ENCODE measurements at places on chromosomes 13 and 19. TPM values are rescaled to one million over a fixed set of nuclear protein-coding genes. Genes with fewer than 3 reads are reported as not detected.

Gene CEACAM4
- 1.6 TPM for total RNA-seq

Gene CEBPA
- total RNA-seq = 4.2 TPM

Gene PSG3
- total RNA-seq = not detected

Gene ZNF543
- total RNA-seq = 7.2 TPM

Gene SACS
- 5.9 TPM for total RNA-seq

Gene ANKRD24
- 3.2 TPM for total RNA-seq

Gene HPN
- 0.95 TPM for total RNA-seq

Gene FPR2
- not detected for total RNA-seq

GRCh38 chr13:113845723-113846635 is 17.9 kb downstream of the GAS6 start:
- DNase-seq = peak; percentile 13

DNA sequence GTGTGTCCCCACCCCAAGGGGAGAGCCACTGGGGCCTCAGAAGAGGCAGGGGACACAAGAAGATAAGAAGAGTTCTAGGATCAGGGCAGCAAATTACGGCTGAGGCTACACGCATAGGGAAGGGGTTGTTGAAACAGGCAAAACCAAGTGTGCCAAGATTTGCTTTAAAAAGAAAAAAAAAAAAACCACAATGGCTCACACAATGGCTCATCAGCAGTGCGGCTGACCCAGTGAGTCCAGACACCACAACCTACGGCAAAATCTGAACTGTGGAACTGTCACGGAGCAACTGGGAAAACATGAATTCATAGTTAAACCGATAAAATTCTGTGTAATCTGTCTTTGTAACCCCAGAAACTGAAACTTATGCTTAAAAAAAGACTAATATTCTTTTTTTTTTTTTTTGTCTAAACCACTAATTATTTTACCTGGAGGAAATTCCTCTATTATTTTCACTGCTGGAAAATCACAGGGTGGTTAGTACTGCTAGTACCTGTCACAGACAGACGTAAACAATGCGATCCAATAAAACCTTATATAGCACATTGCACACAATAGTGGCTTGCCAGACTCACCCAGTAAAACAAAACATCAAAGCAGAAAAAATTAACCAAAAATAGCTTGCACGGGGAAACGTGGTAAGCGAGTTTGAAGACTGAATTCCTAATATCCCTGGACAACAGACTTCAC is 325.4 kb upstream of the TSHZ3 start:
- no peak for DNase-seq

GRCh38 chr19:53365899-53366493 is 491 bp downstream of the ZNF525 start:
- peak; percentile 30 for DNase-seq

DNA sequence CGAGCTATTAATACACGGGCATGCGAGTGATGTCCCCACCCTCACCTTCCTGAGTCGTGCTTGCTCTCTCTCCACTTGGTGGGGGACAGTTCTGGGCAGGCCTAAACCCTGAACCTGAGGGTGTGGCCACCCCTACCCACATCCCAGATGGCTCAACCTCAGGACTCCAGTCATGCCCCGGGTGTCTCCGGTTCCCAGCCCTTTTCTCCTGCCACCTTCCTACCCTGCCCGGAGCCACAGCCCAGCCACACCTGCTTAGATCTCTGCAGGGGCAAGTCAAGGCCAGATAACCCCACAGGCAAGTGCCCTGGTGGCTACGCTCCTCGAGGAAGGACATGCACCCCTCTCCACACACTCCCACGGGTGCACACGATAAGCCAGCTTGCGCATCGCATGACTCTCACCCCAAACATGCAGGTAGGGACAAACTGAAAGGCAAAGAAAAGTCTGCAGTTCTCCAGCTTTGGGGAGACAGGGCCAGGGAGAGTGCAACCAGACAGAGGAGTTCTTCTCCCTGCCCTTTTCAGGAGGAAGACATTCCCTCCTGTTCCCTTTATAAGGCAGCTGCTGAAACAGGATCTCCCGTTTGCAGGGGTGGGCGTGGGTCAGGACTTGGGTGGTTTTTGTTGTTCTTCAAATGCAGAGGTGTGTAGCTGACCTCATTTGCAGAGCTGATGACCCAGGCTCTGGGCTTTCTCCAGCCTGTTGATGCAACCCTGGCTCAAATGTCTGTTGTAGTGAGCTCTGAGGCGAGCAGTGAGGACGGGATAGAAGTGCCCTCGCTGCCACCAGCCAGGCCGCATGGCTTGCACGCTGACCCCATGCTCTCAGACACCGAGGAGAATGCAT is 88.6 kb downstream of the DPF1 start:
- DNase-seq = no peak

DNA sequence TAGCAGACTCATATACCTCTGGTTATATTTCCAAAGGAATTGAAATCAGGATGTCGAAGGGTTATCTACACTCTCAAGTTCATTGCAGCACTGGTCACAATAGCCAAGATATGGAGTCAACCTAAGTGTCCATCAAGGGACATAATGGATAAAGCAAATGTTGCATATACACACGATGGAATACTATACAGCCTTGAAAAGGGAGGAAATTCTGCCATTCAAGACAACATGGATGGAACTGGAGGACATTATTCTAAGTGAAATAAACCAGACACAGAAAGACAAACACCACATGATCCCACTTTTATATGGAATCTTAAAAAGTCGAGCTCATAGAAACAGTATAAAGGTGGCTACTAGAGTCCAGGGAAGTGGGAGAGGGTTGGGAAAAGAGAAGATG is 13.6 kb upstream of the ERCC1 start:
- no peak for DNase-seq

- no peak for DNase-seq
Measured at GRCh38 chr13:98476106-98476505, 100.8 kb downstream of the STK24 start.

- DNase-seq = no peak
Measured at GRCh38 chr19:41565379-41565720, 10.6 kb upstream of the CEACAM21 start.

GRCh38 chr19:39864118-39864517 is 17.9 kb upstream of the FBL start:
- no peak for DNase-seq

- no peak for DNase-seq
Measured at GRCh38 chr19:29542776-29543175, 17.0 kb downstream of the VSTM2B start.

GRCh38 chr19:49657493-49658138 is 8.0 kb downstream of the IRF3 start:
- DNase-seq = no peak

- DNase-seq = peak; percentile 78
Measured at GRCh38 chr19:18000915-18001776, 6.8 kb upstream of the ARRDC2 start.

DNA sequence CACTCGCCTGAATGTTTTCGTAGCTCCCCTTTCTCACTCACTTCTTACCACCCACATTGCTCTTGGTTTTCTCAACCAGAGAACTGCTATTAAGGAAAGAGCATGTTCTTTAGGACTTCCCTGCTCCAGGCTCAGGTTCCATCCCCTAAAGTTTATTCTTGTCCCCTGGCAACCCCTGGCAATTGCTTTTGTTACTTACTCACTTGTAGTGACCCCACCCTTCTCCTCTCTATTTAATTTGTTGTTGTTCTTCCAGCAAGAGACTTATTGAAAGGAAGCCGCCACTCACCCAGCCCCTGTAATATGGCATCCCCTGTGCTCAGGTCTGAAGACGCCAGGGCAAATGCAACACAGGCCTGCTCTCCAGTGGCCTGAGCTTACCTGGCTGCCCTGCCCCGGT is 233.7 kb upstream of the SOX21 start:
- DNase-seq = no peak

DNA sequence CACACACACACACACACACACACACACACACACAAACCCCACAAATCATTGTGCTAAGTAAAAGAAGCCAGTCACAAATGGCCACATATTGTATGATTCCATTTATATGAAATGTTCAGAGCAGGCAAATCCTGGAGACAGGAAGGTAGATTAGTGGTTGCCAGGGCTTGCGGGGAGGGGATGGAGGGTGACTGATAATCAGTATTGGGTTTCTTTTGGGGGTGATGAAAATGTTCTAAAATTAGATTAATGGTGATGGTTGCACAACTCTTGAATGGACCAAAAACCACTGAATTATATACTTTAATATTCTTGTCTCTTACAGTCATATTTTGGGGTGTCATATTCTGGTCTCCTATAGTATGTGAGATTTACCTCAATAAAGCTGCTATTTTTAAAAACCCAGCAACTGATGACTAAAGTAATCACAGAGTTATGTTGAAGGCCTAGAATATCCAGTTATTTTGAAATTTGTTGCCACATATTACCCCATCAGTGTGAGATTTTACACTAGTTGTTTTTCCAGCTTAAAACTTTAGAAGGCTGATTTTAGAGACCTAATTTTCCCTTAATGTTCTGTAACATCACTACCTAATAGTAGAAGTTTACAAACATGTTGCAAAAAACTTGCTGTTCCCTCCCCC is 20.3 kb downstream of the FLT1 start:
- DNase-seq = no peak

Data from adrenal gland (tissue), 19 donors.